GM23248 (cell line): ENCODE measurements at places on chromosomes 12 and 14. TPM values are rescaled to one million over a fixed set of nuclear protein-coding genes. Genes with fewer than 3 reads are reported as not detected.

DNA sequence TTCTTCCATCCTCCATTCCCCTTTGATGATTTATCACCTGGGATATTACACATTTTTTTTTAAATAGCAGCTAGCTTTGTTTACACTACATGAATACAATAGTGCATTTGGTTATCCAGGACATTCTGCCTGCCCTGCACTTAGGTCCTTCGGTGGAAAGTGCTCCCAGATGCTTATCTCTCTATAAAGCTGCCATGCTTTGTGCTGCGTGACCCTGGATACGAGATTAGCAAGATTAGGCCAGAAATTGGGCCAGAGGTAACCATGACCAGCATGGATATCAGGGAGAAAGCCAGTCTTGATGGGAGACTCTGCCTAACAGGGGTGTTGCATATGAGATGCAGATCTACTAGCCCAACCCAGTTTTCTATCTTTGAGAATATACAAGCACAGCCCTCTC is 12.1 kb upstream of the KRT83 start:
- DNase-seq = no peak

The ENDOU gene
- 0.22 TPM in 1 of 2 replicates, not detected in the other for total RNA-seq

DNA sequence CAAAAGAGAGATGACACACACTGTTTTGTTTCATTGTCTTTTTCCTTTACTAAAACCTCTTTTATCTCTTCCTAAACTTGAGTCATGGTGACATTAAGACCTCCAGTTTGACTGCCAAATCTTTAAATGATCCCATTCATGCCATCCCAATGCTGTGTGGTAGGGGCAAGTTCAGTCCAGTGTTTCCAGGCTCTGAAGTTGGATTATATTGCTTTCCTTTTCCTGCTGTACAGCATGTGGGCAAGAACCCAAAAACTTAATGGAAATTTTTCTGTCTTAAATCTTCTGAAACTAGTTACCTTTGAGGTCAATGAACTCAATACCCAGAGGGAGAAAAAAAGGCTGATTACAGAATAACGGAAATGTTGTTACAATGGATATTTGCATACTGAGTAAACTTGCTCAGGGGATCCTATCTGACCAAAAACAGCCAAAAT is 187.1 kb upstream of the FAR2 start:
- DNase-seq = no peak

- DNase-seq = peak; percentile 39
Measured at GRCh38 chr14:92789457-92790089, 4.5 kb upstream of the GOLGA5 start.

- DNase-seq = peak; percentile 99
Measured at GRCh38 chr12:47277972-47278448, 198.3 kb upstream of the AMIGO2 start.

DNA sequence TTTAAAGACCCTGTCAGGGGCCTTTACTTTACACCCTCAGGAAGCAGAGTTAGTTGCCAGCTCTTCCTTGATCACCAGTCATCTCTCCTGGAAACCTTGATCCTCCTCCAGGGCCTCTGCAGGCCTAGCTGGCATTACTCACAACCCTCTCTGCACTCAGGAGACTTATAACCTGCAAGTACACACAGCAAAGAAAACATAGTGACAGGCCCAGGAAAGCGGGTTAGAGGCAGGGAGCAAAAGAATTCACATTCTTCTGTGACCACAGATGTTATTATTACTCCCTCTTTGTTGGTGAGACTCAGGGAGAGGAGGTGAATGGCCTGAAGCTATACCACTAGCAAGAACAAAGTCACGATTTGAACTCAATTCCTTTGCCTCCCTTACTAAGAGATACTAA is 87.4 kb downstream of the OR11H12 start:
- no peak for DNase-seq

DNA sequence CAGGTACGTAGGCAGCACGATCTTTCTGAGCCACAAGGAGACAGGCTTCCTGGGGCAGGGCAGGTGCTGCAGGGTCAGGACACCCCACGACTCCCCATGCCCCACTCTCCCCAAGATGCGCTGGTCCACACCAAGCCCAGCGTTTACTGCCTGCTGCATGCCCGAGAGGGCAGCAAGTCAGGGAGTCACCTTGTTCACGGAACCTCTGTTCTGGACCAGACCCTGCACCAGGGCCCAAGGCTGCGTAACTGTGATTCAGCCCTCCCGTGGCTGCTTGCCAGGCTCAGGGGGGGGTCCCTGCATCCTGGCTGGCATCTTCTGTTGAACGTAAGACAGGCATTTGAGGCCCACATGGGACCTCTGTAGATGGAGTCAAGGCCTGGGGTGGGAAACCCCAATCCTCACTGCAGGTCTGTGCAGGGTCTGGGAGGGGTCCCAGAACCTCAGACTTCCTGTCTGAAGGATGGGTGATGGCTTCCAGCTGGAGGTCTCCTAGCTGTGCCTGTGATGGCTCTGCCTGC is 228.6 kb upstream of the RTL1 start:
- no peak for DNase-seq

- DNase-seq = no peak
Measured at GRCh38 chr12:8057306-8057705, 8.9 kb downstream of the C3AR1 start.

The CCDC196 gene
- total RNA-seq = not detected in 2 replicates

The RPS6KA5 gene
- under 0.01 and 1.2 TPM in 2 replicates for total RNA-seq

GRCh38 chr12:132541996-132542395 is 52.0 kb downstream of the FBRSL1 start:
- DNase-seq = no peak
